ENCODE measurements at places on chromosomes 16 and 17.

- no peak for DNase-seq
These were observed 8.1 kb upstream of the CCL18 start for GRCh38 chr17:36055921-36056520.

GRCh38 chr17:39186481-39187002 lies 10.9 kb downstream of the CACNB1 start:
- DNase-seq = no peak

- no peak for DNase-seq
These were observed 2.3 kb downstream of the OXLD1 start for GRCh38 chr17:81664051-81664470.

DNA sequence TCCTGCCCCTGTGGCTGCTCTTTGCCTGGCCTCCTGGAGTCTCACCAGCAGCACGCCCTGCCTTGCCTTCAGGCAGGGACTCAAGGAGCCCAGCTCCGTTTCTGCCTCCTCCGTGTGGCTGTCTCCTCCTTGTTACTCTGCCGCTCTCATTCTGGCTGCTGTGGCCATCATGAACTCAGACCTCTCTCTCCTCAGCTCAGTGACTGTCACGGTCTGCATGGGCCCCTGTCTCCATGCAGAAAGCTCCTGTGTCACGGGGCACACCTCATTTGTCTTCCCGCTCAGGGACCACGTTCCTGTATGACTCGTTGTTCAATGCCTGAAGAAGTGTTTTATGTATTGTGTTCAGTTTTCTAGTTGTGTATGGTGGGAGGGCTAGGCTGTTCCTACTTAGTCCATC lies 25.3 kb downstream of the RPTOR start:
- DNase-seq = no peak

- no peak for DNase-seq
These were observed 1.3 kb downstream of the RAD51C start for GRCh38 chr17:58693751-58694150.

GRCh38 chr17:29744121-29744520 lies 121.4 kb upstream of the CORO6 start:
- DNase-seq = no peak

DNA sequence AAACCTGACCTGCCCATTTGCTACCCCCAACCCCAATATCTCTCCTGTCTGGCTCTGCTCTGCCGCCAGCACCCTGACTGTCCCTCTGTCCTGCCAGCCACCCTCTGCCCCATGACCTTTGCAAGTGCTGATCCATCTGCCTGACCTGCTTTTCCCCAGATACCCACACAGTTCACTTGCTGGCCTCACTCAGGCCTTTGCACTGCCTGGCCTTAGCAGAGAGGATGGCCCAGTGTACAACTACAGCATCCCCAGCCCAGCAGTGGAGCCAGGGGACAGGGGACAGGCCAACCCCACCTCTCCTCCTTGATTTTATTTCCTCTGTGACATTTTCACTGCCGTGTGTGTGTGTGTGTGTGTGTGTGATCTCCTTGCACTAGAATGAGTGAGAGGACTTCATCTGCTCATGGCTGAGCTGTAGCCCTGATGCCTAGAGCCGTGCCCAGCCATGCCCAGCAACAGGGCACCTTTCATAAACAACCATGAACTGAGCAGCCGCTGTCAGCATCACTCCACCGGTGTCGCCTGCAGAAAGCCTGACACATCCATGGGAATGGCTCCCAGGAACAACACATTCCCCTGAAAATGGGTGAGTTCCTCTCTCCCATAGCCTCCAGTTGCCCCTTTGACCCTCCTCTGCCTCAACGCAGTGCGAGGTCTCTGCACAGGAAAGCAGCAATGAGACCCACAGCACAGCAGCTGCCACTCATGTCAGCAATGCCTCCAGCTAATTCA lies 36.0 kb upstream of the RBFOX3 start:
- DNase-seq = no peak

- DNase-seq = no peak
These were observed 334.1 kb downstream of the CDH13 start for GRCh38 chr16:82960918-82961317.

GRCh38 chr16:88489163-88489741 lies 36.2 kb downstream of the ZFPM1 start:
- no peak for DNase-seq

DNA sequence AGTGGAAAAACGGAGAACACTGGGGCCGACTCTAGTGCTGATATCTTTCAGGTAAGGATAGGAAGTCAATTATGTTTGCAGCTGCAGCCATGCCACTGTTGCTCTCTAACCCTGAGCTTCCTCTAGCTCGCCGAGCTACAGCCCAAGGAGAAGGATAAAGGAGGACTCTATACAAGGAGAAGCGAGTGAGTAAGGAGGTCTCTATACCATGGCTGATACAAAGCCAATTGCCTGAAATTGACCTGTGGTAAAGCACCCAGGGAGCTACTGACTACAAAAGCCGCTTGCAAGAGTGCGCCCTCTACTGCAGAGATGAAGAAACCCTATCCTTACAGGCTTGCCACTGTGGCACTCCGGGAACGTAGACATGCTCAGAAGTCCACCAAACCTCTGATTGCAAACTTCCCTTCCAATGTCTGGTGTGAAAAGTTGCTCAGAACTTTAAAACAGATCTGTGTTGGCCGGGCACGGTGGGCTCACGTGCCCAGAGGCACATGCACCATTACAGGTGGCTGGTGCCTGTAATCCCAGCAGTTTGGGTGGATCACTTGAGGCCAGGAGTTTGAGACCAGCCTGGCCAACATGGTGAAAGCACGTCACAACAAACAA lies 10.8 kb upstream of the SLC46A1 start:
- DNase-seq = peak; percentile 8

- no peak for DNase-seq
These were observed 16.2 kb downstream of the CDC27 start for GRCh38 chr17:47172696-47173565.

DNA sequence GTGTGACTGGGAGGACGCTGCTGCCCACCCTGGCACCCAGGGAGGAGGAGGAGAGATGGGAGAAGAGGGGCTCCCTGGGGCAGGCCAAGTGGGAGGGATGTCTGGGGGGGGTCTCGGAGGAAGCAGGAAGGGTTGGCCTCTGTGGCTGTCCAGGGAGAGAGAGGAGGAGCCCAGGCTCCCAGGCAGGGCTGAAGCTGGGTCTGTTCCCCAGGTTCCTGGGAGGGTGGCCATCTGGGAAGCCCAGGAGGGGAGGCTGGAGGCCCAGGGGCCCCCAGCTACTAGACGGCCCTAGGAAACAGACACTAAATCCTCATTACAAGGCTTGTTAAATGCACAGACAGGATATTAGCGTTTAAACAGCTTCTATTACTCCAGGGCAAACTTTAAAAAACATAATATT lies 139.8 kb downstream of the ENGASE start:
- no peak for DNase-seq

GRCh38 chr17:7192271-7192937 lies 13.2 kb upstream of the ASGR1 start:
- no peak for DNase-seq

GRCh38 chr17:13544292-13544691 lies 57.4 kb downstream of the HS3ST3A1 start:
- DNase-seq = no peak

DNA sequence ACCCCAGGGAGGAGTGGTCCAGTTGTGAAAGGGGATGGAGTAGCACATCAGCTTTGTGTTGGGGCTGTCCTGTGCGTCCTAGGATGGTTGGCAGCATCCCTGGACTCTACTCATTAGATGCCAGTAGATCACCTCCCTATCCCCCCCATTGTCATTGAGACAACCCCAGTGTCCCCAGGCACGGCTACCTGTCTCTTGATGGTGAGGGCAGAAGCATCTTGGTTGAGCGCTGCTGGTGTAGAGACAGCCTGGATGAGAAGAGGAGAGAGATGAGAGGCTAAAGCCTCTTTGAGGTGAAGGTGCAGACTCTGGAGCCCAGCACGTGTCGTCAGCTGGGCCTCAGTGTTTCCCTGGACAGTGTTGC lies 55.4 kb downstream of the TNFRSF13B start:
- DNase-seq = no peak

GRCh38 chr16:83266848-83267553 lies 540.8 kb upstream of the HSBP1 start:
- no peak for DNase-seq

GRCh38 chr16:83552228-83552627 lies 255.6 kb upstream of the HSBP1 start:
- DNase-seq = no peak

DNA sequence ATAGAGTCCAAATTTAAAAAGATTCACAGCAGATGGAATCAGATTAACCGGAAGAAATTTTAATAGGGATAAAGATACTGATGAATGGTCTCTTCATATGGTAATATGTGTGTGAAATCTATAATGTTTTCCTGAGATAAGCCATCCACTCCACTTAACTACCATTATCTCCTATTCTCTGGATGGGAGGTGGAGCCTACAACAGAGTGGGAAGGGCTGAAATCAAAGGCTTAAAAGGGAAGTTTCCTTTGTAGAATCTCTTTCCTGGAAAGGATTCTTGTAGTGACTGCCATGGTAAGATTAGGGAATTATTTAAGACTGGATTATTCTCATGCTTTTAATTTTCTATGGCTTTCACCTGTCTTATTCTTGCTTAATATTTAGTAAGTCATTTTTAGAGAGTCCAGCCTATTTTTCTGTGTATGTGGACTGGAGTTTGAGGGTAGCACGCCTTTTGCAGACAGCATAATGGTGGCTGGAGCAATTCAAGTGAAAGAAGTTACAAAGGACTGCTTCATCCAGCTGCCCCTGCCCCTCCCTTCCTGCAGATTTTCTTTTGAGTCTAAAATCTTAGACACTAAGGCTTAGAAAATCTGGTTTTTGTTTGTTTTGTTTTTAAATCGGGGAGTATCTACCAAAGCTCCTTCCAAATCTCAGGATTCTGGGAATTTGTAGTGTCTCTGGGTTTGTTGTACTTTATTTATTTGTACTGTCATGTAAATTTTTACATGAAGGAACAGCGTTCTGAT lies 26.5 kb downstream of the KAT7 start:
- no peak for DNase-seq

DNA sequence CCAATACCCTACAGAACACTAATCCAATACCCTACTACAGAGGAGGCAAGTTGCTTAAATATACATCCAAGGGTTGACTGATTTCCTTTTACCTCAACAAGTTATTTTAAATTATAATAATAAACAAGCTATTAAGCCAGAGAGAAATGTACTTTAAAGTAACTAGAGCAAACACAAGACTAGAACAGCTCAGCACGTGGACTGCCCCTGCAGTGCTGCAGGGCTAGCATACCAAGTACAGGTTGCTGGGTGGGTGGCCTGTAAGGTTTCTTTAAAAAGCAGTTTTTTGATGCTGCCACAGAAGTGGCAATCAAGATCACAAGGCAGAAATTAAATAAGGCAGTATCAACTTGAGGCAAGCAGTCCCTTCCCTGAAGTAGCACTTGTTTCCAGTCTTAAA lies 63.5 kb downstream of the PARN start:
- no peak for DNase-seq

GRCh38 chr17:70636517-70637133 lies 467.3 kb downstream of the KCNJ2 start:
- DNase-seq = no peak

DNA sequence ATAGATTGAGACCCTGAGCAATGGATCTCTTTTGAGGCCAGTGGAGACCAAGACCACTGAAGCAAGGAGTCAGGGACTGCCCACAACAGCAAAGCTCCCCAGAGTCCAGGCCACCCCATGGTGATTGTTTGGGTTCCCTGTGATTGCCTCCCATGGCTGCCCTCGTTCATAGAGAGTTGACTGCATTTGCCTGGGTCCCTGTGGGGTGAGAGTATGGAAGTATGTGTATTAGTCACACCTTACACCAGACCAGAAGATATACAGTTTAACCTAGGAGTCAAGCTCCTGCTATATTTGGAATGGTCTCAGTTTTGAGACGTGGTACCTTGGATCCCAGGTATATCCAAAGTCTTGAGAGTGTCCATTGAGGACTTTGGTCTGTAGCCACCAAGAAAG lies 20.2 kb downstream of the HLF start:
- no peak for DNase-seq

GRCh38 chr16:73092236-73092781 lies 44.4 kb upstream of the ZFHX3 start:
- DNase-seq = no peak

DNA sequence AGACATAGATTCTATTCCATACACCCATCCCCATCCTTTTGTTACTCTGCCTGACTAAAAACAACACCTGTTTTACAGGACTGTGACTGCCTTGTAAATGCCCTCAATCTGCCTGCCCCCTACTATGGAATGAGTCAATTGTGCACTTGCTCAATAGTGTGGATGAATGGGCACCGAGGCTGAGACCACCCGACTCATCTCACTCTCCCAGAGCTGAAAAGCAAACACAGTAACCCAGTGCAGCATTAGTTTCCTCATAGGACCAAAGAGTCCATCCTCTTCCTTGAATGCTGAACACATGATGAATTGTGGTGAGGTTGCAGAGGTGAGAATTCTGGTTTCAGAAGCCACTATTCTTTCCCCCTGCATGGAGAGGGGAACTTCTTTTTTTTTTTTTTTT lies 233.7 kb downstream of the ZFHX3 start:
- DNase-seq = no peak

- DNase-seq = no peak
These were observed 3.8 kb upstream of the TLCD2 start for GRCh38 chr17:1713878-1714426.

GRCh38 chr17:57121308-57122042 lies 36.4 kb downstream of the AKAP1 start:
- DNase-seq = no peak

GRCh38 chr16:30092373-30093010 lies 768 bp upstream of the TBX6 start:
- DNase-seq = peak; percentile 27

- no peak for DNase-seq
These were observed 63.6 kb upstream of the TBX2 start for GRCh38 chr17:61335845-61336655.

DNA sequence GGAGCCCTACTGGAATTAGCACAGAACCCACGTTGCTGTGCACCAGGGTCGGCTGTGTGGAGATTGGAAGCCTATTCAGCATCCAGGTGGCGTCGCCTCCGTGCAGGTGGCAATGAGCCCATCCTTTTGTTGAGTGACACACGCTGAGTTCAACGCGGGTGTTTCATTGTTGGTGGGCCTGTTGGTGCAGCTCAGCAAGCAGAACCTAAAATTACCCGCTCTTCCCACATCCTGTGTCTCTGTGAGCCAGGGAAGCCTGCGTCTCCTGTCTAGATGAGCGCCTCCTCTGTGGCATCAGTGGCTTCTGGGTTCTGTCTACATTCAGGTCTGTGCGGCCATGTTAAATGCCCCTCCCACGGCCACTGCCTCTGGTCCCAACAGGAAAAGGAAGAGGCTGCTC lies 14.5 kb downstream of the CD2BP2 start:
- no peak for DNase-seq

- no peak for DNase-seq
These were observed 132.8 kb downstream of the LAT start for GRCh38 chr16:29117631-29118030.

DNA sequence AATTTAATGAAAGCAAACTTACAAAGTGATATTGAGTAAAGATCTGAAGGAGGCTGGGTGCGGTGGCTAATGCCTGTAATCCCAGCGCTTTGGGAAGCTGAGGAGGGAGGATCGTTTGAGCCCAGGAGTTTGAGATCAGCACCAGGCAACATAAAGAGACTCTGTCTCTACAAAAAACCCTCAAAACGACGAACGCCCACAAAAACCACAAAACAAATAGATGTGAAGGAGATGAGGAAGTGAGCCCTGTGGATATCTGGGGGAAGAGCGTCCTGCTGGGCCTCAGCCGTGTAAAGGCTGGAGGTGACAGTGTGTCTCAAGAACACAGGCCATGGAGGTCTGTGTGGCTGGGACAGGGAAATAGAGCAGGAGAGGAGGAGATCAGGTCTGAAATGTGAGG lies 68.8 kb downstream of the ITFG1 start:
- DNase-seq = no peak

GRCh38 chr17:12666718-12667117 lies 1.0 kb downstream of the MYOCD start:
- no peak for DNase-seq

- DNase-seq = no peak
These were observed 59.2 kb downstream of the CACNG3 start for GRCh38 chr16:24315343-24315742.
